ENCODE measurements at places on chromosomes 16 and 17. TPM values are rescaled to one million over a fixed set of nuclear protein-coding genes. Genes with fewer than 3 reads are reported as not detected.

GRCh38 chr16:7964167-7964566 lies 626.1 kb downstream of the TMEM114 start:
- DNase-seq = no peak

DNA sequence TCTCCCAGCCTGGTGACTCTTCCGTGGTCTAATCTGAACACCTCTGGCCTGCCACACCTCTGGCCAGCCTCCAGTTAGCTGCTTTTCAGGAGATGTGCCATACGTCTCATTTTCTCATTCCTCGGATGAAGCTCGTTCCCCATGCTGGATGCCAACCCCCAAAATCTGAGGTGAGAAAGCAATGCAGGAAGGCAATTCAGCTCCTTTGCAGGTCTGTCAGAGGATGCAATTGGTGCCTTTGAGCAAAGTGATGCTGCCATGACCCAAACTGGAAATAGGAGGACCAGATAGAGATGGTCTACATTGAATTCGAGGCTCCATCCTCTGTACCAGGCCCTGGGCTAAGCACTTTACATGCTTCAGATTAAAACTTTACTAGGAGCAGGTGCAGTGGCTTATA lies 11.0 kb upstream of the CUEDC1 start:
- DNase-seq = no peak

DNA sequence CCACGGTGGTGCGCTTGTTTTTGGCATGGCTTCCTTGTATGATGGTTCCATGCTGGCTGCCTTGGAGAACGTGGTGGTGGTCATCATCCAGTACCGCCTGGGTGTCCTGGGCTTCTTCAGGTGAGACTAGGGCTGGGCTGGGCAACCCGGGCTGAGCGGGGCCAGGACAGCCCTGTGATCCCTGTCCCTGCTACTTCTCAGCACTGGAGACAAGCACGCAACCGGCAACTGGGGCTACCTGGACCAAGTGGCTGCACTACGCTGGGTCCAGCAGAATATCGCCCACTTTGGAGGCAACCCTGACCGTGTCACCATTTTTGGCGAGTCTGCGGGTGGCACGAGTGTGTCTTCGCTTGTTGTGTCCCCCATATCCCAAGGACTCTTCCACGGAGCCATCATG lies 4.9 kb downstream of the CES2 start:
- no peak for DNase-seq

DNA sequence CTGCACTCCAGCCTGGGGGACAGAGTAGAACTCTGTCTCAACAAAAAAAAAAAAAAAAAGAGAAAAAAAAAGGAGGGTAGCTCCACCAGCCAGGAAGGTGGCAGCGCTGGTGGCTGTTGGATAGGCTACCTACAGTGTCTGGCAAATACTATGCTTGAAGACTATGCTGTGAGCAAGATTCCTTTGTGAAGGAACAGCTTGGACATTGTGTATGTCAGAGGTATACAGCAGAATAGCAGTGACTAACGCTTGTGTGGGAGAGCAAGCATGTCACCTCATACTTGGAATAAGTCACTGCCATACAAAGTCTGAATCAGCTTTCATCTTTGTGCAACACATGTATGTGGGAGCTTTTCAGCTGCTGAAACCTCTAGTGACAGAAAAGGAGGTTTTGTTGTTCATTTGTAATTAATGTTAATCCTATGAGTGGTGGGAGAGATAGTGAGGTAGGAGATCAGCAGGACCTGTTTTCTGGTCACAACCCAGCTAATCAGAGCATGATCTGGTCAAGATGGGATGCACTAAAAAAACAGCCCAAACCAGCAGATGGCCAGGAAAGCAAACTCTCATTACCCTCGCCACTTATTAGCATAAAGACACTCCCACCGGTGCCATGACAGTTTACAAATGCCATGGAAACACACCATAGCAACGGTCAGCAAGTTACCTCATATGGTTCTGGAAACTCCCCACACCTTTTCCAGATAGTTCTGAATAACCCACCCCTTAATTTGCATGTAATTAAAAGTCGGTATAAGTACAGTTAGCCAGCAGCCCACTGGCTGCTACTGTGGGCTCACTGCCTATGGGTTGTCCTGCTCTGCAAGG lies 6.8 kb upstream of the ITGAD start:
- DNase-seq = no peak

GRCh38 chr16:78115659-78116058 lies 16.2 kb downstream of the WWOX start:
- no peak for DNase-seq

Gene TP53TG3F
- total RNA-seq = not detected

GRCh38 chr17:81712468-81713003 lies 452 bp downstream of the SLC25A10 start:
- DNase-seq = peak; percentile 17

DNA sequence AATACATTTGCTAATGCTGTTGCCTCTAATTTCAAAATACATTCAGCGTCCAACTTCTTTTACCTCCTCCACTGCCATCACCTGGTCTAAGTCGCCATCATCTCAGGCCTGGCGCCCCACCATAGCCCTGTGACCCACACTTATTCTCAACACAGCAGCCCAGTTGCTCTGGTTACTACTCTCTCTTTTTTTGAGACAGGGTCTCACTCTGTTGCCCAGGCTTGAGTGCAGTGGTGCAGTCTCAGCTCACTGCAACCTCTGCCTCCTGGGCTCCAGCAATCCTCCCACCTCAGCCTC lies 7.5 kb upstream of the NKD1 start:
- DNase-seq = no peak

DNA sequence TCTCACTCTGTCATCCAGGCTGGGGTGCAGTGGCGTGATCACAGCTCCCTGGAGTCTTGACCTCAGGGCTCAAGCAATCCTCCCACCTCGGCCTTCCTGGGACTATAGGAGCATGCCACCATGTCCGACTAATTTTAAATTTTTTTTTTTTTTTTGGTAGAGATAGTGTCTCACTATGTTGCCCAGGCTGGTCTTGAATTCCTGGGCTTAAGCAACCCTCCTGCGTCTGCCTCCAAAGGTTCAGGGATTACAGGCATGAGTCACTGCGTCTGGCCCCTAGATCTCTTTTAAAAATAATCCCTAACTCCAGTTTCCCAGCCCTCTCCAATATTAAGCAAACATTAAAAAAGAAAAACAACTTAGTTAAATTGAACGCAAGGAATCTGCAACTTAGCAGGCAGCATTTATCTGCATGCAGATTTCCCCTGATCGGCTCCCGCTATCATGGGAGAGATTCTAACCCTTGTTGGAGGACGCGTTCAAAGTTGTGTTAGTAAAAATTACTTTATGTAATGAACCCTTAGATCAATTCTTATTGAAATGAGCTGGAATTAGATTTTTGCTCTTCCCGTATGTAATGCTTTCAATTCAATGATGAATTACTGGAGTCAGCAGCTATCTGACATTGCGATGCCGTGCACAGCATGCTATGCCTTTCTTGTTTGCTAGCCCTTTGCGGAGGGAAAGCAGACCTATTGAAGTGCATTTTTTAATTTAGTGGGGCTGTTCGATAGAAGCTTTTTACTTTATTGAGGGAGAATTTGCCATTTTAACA lies 171.7 kb downstream of the HAPSTR1 start:
- no peak for DNase-seq

GRCh38 chr17:4515501-4515900 lies 16.8 kb downstream of the SPNS2 start:
- no peak for DNase-seq

DNA sequence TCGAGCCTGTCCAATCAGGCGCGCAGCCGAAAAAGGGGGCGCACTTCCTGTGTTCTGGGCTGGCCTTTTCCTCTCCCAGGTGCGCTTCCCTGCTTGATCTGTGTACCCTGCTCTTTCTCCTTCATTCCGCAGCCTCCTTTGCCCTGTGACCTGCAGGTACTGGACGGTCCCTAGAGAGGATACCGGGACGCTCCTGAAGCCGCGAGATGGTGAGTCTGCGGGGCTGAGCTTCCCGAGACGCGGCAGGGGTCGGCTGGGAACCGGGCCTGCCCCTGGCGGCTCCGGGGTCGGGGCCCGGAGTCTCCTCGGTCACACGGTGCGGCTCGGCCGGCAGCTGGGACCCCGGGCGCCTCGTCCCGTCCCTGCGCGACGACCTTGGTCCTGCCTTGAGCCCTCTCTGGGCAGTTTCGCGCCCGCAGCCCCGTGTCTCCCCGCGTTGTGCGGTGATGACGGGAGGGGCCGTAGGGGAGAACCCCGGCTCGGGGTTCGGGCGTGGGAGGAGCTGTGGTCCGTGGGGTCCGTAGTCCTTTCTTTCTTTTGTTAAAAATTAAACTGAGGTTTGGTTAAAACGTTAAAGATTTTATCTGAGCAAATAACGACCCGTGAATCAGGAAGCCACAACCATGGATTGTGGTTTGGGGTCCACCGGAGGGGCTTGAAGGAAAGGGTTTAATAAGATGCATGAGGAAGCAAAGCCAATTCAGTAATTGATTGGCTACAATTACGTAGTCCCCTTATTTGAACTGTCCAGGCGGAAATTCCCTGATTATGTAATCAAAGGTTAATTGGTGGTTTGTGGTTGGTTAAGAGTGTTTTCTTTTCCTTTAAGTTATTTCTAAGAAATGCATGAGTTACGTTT lies 172.8 kb upstream of the ZNF267 start:
- DNase-seq = peak; percentile 84

DNA sequence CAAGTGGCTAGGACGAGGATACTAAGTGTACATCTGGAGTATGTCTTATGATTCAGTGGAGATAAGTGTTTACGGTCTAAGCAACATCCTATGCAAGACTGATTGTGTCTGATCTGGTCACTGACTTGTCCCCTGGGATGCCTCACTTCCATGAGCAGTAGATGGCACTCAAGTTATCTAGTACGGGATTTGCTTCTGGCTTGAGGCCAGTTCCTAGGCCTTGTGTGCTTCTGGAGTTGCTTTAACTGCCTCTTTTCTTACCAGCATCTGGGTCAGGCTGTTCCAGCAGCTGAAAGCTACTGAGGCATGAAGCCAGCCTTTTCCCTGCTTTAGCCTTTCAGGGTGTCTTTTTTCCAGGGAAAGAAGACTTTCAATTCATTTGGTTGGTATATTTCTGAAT lies 23.0 kb downstream of the SUPT6H start:
- peak; percentile 35 for DNase-seq

Gene EPX
- total RNA-seq = not detected

- peak; percentile 14 for DNase-seq
These were observed 37.4 kb downstream of the TK2 start for GRCh38 chr16:66512272-66513110.

- no peak for DNase-seq
These were observed 4.1 kb upstream of the LCAT start for GRCh38 chr16:67948015-67948414.

Gene GP2
- total RNA-seq = not detected

Gene PLEKHG4
- 8.4 TPM for total RNA-seq

Gene KRTAP4-1
- total RNA-seq = not detected

DNA sequence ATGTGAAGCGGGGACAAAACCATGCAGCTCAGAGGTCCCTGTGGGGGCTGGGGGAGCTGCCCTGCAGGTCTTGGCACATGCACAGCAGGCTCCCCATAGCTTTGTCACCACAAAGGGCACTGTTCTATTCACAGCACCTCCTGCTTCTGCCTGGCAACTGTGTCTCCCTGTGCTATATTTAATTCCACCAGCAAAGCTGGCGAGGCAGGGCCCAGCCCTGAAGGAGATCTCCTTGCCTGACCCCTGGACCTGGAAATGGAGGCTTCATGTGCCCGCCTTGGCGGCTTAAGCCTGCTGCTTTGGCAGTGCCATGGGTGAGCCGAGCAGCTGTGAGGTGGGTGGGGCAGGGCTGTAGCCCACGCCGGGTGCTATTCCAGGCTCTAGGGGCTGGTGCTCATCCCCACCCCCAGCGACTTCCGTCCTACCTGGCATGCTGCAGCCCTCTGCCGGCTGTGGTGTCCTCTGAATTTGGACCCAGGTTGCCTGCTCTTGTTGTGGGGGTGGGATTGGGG lies 6.8 kb downstream of the LDHD start:
- DNase-seq = peak; percentile 35

Measured in uterus (tissue), 4 donors.